ENCODE measurements at places on chromosomes 16 and 17. TPM values are rescaled to one million over a fixed set of nuclear protein-coding genes. Genes with fewer than 3 reads are reported as not detected.
A peak's percentile ranks its signal among the peaks of the same experiment; 100 is the strongest.

The AIPL1 gene
- polyA plus RNA-seq: not detected

GRCh38 chr16:73000907-73001521 lies 46.9 kb downstream of the ZFHX3 start:
- no peak for DNase-seq

The CCDC78 gene
- 3.5 TPM for polyA plus RNA-seq

GRCh38 chr17:44385287-44386181 lies 3.9 kb downstream of the ITGA2B start:
- peak; percentile 61 for DNase-seq

The CCL5 gene
- 0.07 TPM for polyA plus RNA-seq

GRCh38 chr17:40538936-40539705 lies 26.2 kb downstream of the CCR7 start:
- no peak for DNase-seq

- no peak for DNase-seq
Measured at GRCh38 chr17:32976131-32976530, 15.5 kb upstream of the SPACA3 start.

The CMIP gene
- polyA plus RNA-seq: 15.7 TPM

The KRTAP4-4 gene
- not detected for polyA plus RNA-seq

The CALB2 gene
- 2.6 TPM for polyA plus RNA-seq

GRCh38 chr16:75070012-75070841 lies 46.4 kb downstream of the LDHD start:
- no peak for DNase-seq

- no peak for DNase-seq
Measured at GRCh38 chr17:78276098-78276887, 44.9 kb downstream of the TMEM235 start.

The GINS2 gene
- polyA plus RNA-seq: 23.2 TPM

The KRT14 gene
- 26,464 TPM for polyA plus RNA-seq

The ZNF423 gene
- 0.01 TPM for polyA plus RNA-seq

The NRN1L gene
- polyA plus RNA-seq: not detected

GRCh38 chr17:30997842-30998241 lies 27.0 kb downstream of the RNF135 start:
- no peak for DNase-seq

GRCh38 chr16:58938811-58939210 lies 204.7 kb upstream of the GOT2 start:
- no peak for DNase-seq

DNA sequence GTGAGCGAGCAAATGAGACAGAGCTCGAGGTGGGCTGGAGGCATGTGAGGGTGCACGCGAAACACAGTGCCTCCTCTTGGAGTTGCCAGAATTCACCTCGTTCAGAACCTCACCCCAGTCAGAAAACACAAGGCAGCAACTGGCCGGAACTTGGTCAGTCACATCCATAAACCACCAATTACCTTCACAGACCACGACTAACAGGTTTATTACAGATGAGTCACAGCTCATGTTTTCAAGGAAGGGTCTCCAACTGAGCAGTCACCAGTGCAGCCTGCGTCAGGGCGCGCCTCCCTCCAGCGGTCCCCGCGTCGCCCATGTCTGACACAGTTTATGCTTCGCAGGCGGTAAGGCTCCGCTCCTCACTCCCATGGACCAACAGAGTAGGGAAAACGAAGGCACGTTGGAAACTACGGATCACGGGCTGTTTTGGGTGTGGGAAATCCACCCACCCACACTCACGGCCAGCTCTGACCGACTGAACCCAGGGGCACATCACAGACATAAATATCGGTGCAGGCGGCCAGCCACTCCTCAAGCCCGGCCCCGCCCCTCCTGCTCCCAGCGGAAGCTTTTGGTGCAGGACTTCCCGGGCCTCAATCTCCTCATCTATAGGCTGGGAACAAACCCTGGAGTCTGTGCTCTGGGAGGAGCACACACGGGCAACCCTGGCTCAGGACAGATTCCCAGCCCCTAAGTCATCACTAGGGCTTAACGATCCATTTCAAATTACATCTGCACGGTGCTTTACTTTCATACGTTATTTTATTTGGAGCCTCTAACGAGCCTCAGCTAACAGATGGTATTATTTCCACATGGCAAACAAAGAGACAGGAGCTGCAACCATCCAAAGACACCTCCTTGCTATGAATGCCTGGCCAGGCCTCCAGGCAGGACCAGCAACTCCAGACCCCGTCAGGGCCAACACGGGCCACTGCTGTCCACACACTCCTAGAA lies 126.3 kb downstream of the ZNF778 start:
- DNase-seq: peak; percentile 45

DNA sequence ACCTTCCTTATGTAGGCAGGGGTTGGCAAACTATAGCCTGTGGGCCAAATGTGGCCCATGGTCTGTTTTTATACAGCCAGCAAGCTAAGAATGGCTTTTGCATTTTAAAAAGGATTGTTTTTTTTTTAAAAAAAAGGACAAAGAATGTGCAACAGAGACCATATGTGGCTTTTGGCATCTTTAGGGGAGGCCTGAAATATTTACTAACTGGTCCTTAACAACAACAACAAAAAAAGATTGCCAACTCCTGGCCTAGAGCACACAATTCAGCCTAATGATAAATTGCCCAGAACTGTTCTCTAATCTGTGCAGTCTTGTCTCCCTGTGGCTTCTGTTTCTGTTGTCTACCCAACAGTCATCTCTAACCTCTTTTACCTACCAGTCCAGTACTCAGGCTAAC lies 67.1 kb downstream of the SSH2 start:
- DNase-seq: no peak

DNA sequence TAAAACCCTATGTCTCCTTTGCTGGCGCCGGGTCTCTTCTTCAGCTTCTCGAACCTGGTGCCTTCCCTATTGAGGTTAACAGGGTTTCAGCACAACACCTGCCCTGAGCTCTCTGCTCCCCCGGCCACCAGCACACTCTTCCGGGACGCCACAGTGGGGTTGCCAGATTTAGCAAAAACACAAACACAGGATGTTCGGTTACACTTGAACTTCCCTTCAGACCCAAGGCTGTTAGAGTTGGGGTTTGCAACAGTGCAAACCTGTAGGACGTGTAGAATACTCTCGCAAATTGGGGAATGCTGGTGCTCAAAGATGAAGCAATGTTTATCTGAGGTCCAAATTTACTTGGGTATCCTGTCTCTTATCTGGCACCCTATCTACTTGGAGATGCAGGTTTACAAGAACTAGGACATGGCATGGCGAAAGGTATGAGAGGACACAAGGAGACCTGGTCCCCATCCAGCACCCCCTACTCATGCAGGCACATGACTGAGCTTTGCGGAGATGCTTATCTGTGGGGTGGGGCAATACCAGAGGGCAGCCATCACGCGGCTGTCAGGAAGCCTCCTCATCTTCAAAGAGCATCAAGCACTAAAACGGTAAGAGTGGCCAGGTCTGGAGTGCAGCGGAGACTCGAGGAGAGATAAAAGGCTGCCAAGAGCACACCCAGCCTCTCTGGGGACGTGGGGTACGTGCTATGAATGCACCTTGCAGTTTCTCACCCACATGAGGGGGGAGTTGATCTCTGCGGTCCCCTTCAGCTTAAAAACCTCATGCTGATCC lies 52.8 kb downstream of the SDK2 start:
- no peak for DNase-seq

The CDH3 gene
- 560 TPM for polyA plus RNA-seq

GRCh38 chr16:15604460-15605440 lies 38.2 kb downstream of the MARF1 start:
- no peak for DNase-seq

The TRIM72 gene
- polyA plus RNA-seq: not detected

DNA sequence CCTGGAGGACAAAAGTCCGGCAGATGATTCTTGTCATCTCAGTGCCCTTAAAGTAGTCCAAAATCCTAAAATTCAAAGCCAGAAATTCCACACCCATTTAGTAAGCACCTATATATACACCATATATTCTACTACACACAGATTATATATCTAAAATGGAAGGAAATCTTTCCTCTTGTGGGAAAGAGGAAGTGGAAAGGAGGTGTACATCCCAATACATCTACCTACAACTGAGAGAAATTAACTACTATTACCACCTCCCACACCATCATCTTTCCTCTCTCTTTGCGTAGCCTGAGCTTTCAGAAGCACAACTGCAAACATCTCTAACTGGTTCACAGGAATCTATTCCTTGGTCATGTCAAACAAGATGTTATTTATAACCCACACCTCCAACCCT lies 5.4 kb upstream of the ITGA2B start:
- DNase-seq: no peak

- no peak for DNase-seq
Measured at GRCh38 chr17:40364121-40364861, at the start of gene GJD3. GJD3 (minus strand) TSS chr17:40364737; CDS start chr17:40363815, 922 bp downstream.

DNA sequence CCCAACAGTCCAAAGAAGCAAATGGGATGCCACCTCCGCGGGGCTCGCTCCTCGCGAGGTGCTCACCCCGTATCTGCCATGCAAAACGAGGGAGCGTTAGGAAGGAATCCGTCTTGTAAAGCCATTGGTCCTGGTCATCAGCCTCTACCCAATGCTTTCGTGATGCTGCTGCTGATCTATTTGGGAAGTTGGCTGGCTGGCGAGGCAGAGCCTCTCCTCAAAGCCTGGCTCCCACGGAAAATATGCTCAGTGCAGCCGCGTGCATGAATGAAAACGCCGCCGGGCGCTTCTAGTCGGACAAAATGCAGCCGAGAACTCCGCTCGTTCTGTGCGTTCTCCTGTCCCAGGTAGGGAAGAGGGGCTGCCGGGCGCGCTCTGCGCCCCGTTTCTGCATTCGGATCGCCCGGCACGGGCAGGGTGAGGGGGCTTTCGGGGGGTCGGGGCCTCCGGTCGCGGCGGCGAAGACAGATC lies at the start of gene CDH13:
TSS of gene CDH13 (plus strand) at position 179 of the 471 bp plus-strand sequence.
- peak; percentile 73 for DNase-seq

The C16orf96 gene
- polyA plus RNA-seq: not detected

DNA sequence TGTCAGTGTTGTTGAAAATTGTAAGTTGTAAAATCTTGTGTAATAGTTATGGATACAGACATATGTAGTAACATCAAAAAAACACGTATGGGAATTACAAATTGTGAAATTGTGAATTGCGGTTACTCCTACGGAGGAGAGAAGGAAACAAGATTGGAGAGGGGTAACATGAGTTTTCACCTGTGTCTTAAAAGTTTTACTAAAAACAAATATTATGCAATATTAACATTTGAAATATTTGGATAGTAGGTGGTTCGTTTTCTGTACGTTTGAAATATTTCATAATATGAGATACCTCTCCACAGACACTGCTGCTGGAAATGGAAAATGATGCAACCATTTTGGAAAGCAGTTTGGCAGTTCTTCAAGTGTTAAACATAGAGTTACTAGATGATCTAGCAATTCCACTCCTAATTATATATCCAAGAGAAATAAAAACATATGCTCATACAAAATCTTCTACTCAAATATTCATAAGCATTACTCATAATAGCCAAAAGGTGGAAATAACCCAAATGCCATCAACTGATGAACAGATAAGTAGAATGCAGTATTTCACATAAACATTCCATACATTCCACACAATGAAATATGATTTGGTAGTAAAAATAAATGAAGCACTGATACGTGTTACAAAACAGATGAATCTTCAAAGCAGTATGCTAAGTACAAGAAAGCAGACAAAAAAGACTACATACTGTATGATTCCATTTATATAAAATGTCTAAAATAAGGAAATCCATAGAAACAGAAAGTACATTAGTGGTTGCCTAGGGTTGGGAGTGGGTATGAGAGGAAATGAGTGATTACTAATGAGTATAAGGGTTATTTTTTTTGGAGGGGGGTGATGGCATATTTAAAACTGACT lies 40.7 kb upstream of the ABCA10 start:
- peak; percentile 48 for DNase-seq

DNA sequence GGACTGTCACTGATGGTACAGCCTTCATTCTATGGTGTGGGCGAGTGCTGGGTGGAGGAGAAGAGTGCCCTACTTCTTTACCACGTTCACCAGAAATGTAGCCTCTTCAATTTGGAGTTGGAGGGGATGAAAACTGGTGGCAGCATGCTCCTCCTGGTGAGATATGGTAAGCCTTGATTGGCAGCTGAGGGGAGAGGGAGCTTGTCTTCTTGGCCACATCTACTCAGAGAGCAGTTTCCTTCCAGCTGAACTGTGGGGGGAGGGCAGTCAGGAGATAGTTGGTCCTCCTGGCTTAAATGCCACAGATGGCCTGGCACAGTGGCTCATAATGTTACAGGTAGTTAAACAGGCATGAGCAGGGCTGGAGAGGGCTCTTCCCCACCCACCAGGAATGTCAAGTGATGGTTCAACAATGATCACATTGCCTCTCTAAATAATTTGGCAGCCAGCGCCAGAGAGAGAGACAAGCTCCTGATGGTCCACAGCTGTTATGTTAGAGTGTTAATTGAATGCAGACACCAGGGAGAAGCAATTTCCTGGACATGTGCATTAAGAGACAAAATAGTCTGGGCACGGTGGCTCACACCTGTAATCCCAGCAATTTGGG lies 9.0 kb upstream of the MAPK3 start:
- DNase-seq: no peak

DNA sequence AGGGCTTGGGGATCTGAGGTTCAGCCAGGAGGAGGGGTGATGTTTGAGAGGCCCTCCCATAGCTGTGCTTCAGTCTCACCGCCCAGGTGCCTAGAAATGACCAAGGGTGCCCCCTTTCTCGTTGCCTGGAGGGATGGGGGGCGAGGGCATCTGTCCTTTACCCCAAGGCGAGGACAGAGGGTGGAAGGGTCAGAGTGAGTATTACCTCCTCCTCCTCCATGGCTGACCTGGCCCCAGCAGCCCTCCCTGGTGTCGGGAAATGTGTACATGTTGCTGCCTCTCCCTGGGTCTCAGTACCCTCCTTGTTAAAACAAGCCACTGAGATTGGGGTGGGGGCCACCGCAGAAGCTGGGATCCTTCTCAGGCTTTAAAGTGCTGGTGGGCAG lies 2.4 kb downstream of the NECAB2 start:
- DNase-seq: no peak

DNA sequence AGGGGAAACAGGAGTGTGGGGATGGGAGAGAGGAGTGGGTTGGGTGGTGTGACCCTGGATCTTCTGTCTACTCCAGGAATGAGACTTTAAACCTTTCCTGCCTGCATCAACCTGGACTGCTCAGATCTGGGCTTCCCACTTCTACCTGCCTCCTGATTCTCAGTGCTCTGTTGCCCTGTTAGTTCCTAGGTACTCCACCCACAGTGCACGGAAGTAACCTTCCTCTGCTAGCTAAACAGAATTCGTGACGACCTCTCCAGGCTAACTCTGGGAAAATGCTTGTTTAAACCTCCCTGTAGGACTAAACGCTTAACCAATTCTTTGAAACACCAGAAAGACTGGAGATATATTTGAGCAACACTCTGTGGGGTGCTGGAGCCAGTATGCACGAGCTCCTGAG lies 83.4 kb upstream of the CLEC3A start:
- DNase-seq: no peak

- DNase-seq: no peak
Measured at GRCh38 chr17:12853921-12854320, 64.6 kb downstream of the ARHGAP44 start.

GRCh38 chr17:36085765-36086164 lies 4.2 kb downstream of the CCL3 start:
- peak; percentile 16 for DNase-seq

The CCL17 gene
- polyA plus RNA-seq: not detected

- no peak for DNase-seq
Measured at GRCh38 chr17:80876950-80877728, 114.5 kb upstream of the CHMP6 start.

- DNase-seq: peak; percentile 14
Measured at GRCh38 chr17:28773736-28774135, 29.9 kb downstream of the TRAF4 start.

Measured in mammary epithelial cell (primary cell).